NCI-H2081 (cell line): ENCODE measurements at places on chromosomes 12 and 14.

DNA sequence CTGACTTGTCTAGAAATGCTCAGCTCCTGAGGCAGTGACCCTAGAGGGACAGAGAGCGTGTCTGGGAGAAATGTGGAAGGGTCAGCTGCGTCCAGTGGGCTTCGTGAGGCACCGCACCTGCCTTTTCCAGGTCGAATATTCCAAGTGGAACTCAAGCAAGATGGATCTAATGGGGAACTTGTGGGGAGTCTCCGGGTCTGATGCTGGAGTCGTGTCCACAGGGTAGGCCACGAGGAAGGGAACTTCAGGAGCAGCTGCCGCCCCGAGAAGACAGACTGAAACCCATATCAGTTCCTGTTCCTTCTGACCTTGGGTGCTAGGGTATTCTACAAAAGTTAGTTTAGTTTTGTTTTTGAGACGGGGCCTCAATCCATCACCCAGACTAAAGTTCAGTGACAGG lies 67.5 kb downstream of the TNFAIP2 start:
- no peak for DNase-seq

- no peak for DNase-seq
Observed at GRCh38 chr12:123384994-123385376, 1.1 kb downstream of the KMT5A start.

GRCh38 chr12:42003031-42003430 lies 141.6 kb downstream of the GXYLT1 start:
- DNase-seq, result no peak

DNA sequence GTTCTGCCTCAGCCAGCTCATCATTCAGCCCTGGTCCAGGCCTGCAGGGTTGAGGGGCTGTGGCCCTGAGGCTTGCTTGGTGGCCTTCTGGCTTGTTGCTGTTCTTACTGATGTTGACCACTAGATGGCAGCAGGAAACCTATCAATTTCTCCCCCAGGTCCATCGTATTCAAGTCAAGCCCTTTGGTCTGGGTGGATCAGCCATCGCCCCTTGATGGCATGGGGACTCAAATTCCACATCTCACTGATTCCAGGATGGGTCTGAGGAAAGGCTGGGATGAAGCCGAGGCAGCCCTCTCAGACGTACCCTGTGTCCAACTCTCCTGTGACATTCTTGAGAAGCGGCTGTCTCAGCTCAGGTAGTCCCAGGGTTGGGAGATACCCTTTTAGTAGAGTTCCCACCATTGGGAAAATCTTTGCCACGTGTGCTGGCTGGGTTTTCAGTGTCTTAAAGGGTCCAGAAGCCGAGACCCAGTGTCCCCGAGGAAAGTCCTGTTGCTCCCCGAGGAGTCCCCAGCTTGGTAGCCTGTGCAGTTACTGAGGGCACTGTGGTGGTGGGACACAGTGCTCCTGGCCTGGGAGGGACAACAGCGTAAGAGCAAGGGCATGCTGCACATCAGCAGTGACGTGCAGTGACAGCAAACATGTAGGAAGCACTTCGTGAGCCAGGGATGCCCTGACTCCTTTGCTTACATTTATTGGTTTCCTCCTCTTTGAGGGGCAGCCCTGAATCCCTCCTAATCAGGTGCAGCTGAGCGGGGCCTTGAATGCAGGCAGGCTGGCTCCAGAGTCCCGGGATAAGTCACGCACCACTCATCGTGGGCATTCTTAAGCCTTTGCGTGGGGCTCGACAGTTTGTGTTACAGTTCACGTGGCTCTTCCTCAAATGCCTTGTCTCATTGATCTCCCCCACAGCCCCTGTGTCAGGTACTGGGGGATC lies 58.6 kb downstream of the TSPAN9 start:
- peak; percentile 55 for DNase-seq

DNA sequence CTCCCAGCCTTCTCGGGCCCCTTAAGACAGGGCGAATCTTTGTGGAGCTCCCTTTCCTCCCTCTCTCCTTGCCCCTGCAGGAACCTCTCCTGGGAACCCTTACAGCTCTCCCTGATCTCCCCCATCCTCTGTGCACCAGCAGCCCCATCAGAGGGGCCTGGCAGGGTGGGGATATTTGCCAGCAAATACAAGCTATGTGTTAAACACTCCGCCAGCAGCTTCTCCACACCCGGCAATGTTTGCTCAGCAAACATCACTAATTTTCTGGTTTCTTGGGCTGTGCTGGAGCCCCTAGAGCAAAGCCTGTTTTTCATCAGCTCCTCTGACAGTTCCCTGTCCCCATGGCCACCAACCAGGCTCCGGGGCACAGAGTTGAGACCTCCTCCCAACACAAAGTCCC lies 147.5 kb upstream of the LHX5 start:
- DNase-seq, result no peak
